ENCODE measurements at places on chromosomes 3 and 15. TPM values are rescaled to one million over a fixed set of nuclear protein-coding genes. Genes with fewer than 3 reads are reported as not detected.

- DNase-seq = no peak
Measured at GRCh38 chr3:193053046-193053435, 135.4 kb upstream of the MB21D2 start.

DNA sequence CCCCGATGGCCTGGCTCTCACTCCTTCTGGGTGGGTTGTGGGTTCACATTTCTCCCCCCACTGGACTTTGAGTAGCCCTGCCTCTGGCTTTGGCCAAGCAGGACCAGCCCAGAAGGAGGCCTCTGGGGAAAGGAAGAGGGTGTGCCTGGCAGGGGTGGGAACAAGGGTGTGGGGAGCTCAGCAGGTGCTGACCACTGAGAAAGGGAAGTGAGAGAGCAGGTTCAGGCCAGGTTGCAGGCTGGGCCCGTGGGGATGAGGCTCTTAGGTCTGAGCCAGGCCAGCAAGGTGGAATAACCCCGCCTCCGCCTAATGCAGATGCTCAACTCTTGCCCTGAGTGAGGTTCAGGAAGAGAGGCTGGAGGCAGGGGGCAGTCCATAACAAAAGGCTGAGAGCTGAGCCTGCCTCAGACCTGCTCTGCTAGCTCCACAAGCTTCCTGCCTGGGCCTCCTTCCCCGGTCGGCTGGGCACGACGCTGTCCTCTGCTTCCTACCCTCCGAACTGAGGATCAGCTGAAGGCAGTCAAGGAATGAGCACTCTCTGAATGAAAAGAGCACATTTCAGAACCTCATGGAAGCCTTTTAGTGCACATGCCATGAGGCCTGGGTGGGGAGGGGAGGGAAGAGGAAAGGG, 82.7 kb downstream of the TLE3 start:
- no peak for DNase-seq

- peak; percentile 3 for DNase-seq
Measured at GRCh38 chr3:61371123-61371522, 119.9 kb upstream of the FHIT start.

DNA sequence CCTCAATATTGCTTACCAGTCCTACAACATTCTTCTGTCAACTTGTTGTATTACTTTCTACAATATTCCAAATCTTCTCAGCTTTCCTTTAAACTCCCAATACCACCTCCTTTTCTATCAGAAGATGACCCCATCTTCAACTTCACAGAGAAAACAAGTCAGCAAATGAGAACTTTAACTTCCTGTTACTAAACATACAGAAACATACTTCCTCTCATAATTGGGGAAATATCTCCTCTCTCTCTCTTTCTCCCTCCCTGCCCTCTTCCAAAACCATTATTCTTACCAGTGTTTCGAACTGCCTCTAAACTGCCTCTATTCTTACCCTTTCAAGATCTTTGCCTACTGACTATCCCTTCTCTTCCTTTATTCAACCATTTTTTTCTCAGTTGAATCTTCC, 1.8 kb upstream of the SNAP23 start:
- DNase-seq = no peak

DNA sequence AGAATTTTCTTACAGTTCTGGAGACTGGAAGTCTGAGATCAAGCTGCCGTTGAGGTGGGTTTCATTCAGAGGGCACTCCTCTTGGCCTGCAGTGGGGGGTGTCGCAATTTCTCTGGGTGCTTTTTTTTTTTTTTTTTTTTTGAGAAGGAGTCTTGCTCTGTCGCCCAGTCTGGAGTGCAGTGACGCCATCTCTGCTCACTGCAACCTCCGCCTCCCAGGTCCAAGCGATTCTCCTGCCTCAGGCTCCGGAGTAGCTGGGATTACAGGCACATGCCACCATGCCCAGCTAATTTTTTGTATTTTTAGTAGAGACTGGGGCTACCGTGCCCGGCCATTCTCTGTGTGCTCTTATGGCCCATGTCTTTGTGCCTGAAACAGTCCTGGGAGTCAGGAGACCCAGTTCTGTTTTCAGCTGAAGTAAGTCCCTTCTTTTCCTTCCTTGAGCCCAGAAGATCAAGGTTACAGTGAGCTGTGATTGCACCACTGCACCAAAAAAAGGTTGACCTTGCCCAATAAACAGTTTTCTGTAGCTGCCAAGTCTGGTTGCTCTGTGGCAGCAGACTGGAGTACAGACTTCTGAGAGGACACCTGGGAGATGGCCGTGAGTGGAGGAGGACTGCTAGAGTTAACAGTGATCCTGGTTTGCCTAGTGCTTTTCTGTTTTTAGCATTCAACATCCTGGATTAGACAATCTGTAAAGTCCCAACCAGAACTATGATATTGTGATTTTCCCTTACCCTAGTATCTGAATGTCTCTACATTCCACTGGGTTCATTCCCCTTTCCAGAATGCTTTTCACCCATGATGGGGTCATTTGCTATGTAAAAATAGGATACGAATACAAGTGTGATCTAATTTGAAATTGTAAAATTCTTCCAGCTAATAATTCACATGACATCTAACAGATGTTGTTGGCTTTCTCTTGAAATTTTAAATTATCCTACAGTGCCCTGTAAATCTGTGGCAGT, 76.6 kb upstream of the RNF7 start:
- DNase-seq = no peak

GRCh38 chr3:8503871-8504610, 2.4 kb downstream of the LMCD1 start:
- DNase-seq = peak; percentile 57

DNA sequence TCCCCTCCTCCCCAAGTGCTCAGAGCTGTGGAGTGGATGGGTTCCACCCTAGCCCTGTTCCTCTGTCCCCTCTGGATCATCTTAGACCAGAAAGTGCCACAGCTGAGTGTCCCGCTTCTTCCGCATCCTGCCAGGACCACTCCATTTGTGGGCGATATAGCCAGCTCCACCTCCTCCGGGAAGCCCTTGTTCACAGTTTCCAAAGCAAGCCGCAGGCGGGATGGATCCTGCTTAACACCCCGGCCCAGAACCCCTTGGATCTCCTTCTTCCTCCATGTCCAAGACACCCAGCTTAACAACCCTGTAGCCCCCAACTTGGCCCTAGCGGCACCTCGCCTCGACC, 490 bp upstream of the ALAS1 start:
- no peak for DNase-seq

- DNase-seq = peak; percentile 93
Measured at GRCh38 chr3:188348435-188349244, 194.7 kb downstream of the LPP start.

GRCh38 chr3:11335056-11335608, 62.9 kb downstream of the ATG7 start:
- DNase-seq = peak; percentile 67

- DNase-seq = no peak
Measured at GRCh38 chr3:31567036-31567435, 34.3 kb downstream of the STT3B start.

- no peak for DNase-seq
Measured at GRCh38 chr3:87732294-87732693, 326.5 kb downstream of the CGGBP1 start.

GRCh38 chr3:120908795-120909601, 993 bp downstream of the STXBP5L start:
- DNase-seq = no peak

GRCh38 chr15:35107122-35107521, 22.0 kb upstream of the NANOGP8 start:
- DNase-seq = no peak

- peak; percentile 79 for DNase-seq
Measured at GRCh38 chr3:73508330-73508954, 116.3 kb downstream of the PDZRN3 start.

GRCh38 chr3:63611382-63611781, 41.1 kb upstream of the SNTN start:
- peak; percentile 3 for DNase-seq

DNA sequence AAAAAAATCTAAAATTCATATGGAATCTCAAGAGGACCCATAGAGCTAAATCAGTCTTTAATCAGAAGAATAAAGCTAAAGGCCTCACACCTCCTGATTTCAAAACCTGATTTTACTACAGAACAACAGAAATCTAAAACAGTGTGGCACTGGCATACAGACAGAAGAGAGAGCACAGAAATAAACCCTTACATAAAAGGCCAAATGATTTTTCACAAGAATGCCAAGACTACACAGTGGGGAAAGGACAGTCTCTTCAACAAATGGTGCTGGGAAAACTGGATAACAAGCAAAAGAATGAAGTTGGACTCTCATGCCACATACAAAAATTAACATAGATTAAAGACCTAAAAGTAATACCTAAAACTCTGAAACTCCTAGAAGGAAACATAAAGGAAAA, 10.1 kb downstream of the TOP2B start:
- no peak for DNase-seq

DNA sequence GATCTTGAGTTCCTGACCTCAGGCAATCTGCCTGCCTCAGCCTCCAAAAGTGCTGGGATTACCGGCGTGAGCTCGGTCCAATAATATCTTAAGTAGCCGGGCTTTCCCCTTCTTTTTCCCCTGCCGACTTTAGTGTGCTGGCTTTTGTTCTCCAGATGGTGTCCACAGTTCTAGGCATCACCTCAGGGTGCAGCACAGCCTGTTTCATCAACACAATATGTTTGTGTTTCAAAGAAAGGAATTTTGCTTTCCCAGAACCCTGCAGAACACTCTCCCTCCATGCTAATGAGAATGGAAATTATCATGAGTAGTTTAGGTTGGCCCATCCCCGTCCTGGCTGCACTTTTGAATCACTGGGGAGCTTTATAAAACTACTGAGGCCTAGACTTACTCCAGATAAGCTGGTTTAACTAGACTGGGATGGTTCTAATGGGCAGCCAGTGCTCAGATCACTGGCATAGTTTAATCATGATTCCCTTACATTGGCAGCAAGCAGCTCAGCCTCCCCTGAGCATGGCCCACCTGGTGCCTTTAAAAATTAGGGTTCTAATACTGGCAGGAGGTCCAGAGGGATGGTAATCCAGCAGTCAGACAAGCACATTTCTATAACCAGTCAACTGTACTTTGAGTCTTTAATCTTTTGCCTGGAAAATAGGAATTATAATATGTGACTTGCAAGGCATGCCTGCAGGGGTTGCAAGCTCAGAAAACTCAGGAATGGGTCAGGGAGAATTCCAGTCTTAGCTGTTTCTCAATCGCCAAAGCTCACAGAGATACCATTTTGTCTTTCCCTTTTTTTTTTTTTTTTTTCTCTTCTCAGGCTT, 127.6 kb upstream of the RASGRP1 start:
- no peak for DNase-seq

DNA sequence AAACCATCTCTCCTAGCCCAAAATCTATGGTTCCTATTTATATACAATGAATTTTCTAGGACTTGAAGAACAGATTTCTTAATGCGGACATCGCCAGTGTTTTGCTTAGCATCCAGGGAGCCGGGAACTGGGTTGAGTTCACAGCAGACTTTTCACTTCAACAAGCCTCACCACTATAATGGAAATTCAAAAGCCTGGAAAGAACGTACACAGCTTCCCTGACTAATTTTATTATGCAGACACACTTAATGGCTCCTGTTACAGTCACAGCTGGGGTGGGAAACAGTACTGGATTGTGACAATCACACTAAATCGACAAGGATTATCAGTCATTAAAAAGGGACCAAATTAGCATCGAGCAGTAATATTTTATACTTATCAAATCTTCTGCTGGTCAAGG, 129.2 kb upstream of the BNIP2 start:
- DNase-seq = no peak

DNA sequence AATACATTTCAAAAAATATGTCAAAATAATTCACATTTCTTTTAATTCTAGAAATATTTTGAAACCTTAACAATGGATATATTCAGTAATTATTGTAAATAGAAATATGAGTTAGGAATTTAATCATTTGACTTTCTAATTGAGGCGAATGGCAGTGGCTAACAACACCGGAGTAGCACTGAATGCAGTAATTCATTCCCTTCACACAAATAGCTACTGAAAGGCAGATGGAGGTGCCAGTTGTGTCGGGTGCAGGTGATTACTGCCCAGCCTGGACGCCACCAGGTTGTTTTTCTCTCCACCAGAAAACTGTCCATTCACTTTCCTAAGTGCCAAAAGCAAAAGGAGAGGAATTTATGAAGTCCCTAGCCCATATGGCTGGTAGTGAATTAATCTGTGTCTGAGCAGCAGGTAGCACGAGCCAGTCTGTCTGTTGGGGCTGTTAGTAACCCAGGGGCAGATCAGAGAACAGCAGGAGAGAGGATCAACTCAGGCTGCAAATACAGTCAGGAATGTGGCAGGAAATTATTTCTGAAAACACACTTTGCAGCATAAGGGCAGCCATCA, 79.3 kb upstream of the GMNC start:
- DNase-seq = no peak

GRCh38 chr15:68643216-68643830, 64.5 kb downstream of the CORO2B start:
- no peak for DNase-seq

- DNase-seq = no peak
Measured at GRCh38 chr3:69322158-69322509, 63.8 kb downstream of the FRMD4B start.

- DNase-seq = no peak
Measured at GRCh38 chr15:48781481-48782081, 29.3 kb downstream of the CEP152 start.

- DNase-seq = no peak
Measured at GRCh38 chr3:136645915-136646314, 106.3 kb downstream of the STAG1 start.

- DNase-seq = no peak
Measured at GRCh38 chr15:98230975-98231374, 270.5 kb downstream of the ARRDC4 start.

DNA sequence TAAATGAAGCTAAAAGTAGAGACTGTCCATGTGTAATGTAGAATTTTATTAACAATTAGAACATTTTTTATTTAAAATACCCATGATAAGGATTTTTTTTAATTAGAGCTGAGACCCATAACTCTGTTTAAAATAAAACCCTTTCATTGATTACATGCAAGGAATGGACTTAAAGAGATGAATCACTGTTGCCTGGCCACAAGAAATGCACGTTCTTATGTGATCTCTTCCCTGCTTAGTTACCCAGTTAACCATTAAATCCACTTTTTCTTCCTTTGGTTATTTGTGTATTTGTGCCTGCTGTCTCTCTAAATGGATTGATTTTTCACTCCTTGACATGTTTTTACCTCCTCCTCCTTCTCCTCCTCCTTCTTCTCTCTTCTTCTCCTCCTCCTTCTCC, 83.3 kb upstream of the SLITRK3 start:
- no peak for DNase-seq

DNA sequence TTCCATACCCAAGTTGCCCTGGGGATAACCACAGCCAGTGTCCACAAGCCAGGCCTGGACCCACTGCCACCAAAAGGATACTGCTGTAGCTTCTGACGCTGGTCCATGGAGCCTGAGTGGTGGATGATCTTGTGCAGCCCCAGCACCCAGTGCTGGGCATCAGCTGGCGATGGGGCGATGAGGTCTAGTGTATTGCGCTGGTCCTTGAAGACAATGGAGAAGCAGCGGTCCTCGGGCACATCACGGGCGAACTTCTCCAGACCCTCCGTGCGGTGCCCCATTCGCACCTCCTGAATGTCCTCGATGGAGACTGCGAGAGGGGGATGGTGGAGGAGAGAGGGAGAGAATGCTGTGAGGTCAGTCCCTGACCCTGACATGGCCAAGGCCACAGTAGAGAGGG, 13.0 kb downstream of the PLCD1 start:
- DNase-seq = no peak

Gene PLA1A
- total RNA-seq = 2.8 TPM

Gene MUC20
- total RNA-seq = 0.96 TPM

Gene CHAC1
- total RNA-seq = 10.4 TPM

Gene SLMAP
- 46.8 TPM for total RNA-seq

Gene ACSBG1
- total RNA-seq = 2.9 TPM

Gene SCG5
- total RNA-seq = 1.3 TPM

Gene FAH
- 15.6 TPM for total RNA-seq

Gene LTF
- total RNA-seq = 2.2 TPM

Gene TTC21A
- total RNA-seq = 1.7 TPM

Data from myocyte (in vitro differentiated cells).